ENCODE measurements at places on chromosomes 11 and 22.
A peak's percentile ranks its signal among the peaks of the same experiment; 100 is the strongest.

DNA sequence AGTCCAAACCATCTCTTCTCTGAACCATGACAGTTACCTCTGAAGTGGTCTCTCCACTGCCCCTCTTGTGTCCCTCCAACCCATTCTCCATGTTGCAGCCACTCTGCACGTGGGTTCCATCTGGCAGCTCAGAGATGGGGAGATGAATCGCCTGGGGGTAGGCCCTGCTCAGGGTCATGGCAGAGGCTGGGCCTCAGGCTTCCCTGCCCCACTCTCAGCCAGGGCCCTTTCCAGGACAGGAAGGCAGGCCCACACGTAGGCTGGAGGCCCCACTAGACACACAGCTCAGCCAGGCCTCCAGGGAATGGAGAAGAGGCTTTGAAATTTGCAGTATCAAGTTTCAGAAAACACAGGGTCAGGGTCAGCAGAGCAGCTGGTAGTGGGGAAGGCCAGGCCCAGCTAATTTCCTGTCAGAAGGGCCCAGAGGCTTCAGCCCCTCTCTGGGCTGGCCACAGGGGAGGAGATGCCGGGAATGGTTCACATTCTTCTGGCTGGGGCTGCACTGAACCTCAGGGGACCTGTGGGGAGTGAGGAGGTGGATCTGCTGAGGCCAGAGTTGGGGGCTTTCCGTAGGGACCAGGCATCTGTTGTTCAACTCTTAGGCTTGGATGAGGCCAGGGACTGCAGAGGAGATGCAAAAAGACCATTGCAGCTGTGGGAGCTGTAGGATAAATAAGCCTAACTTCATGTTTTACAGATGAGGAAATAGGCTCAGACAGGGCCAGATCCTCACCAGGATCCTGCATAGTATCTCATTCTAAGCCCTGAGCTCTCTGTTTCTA, 101.6 kb downstream of the SWAP70 start:
- DNase-seq: peak; percentile 39

- no peak for DNase-seq
Measured at GRCh38 chr11:11230802-11231562, 122.1 kb downstream of the CSNK2A3 start.

DNA sequence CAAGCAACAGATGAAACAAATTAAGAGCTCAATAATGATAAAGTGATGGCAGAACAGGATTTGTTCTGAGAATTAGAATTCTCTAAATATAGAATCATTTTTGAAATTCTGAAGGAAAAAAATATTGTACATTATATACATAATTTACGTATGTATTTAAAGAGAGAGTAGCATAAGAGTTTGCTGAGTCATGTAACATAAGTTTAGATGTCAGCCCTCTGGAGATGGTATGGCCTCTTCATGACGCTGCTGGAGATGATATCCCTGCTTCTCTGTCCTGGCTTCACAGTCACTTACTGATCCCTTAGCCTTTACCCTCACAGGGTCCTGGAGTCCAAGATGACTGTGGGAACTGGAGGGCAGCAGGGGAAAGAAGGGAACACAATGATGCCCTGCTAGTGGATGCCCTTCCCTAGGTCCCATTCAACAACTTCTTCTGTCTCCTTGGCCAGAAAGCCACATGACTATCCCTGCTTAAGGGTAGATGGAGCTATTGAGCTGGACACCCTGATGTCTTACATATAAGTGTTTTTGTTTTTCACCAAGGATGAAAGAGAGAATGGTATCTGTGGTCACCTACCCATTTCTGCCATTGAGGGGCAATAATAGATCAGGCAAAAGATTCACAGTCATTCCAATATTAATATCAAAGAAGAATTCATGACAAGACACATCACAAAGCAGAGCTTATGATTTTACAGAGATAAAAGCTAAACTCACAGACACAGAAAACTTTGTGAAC, 753.1 kb downstream of the TBC1D22A start:
- peak; percentile 13 for DNase-seq

DNA sequence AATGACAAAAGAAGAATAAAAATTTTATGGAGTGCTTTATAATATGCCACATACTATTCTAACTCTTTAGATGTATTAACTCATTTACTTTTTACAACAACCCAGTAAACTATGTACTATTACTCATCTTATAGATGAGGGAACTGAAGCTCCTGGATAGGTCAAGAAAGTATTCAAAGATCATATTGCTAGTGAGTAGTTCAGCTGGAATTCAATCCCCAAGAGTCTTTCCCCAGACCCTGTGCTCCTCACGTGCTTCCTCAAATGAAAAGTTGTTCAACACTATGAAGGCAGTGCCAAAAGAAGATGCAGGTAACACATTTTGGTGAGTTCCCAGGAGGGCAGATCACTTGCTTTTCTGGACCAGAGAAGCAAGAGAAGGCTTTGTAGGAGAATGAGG, 46.8 kb downstream of the BTG4 start:
- no peak for DNase-seq

GRCh38 chr11:126880872-126881271, 119.7 kb downstream of the KIRREL3 start:
- DNase-seq: no peak
